ENCODE measurements at places on chromosomes 5 and 9.

GRCh38 chr9:131858147-131858546, 118.3 kb upstream of the RAPGEF1 start:
- DNase-seq, result no peak

GRCh38 chr5:93297116-93297515, 283.9 kb downstream of the NR2F1-AS1 start:
- DNase-seq, result no peak

- no peak for DNase-seq
Observed at GRCh38 chr9:131473891-131474290, 28.8 kb upstream of the POMT1 start.

DNA sequence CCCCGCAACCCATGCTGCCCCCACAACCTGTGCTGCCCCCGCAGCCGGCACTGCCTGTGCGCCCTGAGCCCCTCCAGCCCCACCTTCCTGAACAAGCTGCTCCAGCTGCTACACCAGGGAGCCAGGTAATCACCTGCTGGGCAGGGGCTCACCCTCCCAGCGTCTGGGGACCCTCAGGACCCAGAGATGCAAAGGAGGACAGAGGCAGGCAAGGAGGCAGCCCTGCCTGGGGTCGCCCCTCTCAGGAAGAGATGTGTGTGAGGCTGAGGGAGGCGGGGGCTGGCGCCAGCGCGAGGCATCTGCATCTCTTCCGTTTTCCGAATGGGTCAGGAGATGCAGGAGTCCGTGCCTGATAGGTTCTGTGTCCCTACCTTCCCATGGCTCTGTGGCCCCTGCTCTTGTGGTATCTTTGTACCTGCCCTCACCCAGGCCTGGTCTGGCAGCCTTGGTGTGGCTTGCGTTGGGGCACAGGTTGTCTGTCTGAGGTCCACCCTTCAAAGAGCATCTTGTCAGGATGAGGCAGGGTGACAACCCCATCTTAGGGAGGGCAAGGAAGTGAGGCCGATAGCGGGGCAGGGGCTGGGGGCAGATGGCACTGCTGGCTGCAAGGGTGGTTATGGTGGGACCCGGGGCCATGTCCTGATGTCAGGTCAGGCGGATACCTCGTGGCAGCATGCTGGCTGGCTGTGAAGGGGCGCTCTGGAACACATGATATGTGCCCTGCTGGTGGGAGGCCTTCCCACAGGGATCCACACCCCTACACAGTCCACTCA, 75.7 kb downstream of the WNK2 start:
- DNase-seq, result no peak

GRCh38 chr5:1037671-1038416, 29.2 kb downstream of the NKD2 start:
- DNase-seq, result no peak

- no peak for DNase-seq
Observed at GRCh38 chr5:160187091-160187490, 42.2 kb upstream of the FABP6 start.

DNA sequence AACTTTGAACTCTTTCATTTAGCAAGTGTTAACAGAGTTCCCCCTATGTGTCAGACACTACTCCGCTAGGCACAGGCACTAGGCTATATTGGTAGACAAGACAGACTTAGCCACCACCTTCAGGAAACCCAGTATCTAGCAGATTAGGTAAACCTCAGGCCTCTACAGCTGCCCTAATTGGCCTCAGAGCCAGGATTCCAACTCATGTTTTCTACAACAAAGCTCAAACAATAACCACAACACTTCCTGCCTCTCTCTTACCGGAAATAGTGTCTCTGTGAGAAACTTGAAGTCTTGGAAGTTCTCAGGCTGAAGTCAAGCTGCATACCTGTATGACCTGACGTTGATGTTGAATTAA, 116.6 kb upstream of the SLC44A1 start:
- DNase-seq, result peak; percentile 50

DNA sequence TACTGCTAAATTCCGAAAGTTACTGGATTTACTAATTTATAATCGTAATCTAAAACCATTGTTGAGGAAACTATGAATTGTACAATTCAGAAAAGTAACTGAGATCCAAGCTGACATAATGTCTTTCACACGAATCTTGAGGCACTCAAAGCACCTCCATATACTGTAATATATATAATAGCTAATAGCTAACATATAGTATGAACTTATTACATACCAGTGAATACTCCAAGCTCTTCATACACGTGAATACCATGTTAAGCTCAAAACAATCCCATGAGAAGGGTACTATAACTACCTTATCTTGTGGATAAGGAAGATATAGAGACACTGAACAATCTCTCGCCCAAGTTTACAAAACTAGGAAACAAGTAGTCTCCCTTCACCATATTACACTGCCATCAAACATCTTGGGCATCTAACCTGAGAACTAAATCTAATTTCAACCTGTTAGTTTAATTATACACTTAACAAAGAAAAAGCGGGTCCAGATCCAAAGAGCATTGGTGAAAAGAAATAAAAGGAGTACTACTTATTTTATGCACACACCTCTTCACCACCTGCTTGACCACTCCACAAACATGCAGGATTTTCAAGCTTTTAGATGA, 1.0 kb downstream of the NUDCD2 start:
- peak; percentile 34 for DNase-seq

GRCh38 chr9:36739373-36740116, 166.8 kb downstream of the MELK start:
- no peak for DNase-seq

DNA sequence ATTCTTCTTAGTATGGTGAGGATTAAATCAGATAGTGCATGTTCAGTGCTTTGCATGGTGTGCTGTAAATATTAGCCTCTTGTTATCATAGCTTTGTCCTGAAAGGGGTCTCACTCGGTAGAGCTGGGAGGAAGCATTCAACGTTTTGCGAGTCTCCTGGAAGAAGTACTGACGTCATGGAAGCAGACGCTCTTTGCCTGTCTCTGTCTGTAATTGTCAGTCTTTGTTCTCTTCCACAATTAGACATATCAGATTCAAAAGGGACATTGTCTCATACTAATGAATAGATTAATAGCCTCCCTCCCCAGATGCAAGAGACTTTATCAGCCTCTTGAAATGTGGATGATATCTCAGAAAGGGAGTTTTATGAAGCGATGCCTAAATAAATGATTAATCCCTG, 91.8 kb upstream of the CXCL14 start:
- no peak for DNase-seq

GRCh38 chr5:106121972-106122605, 1548.6 kb downstream of the EFNA5 start:
- DNase-seq, result peak; percentile 4

DNA sequence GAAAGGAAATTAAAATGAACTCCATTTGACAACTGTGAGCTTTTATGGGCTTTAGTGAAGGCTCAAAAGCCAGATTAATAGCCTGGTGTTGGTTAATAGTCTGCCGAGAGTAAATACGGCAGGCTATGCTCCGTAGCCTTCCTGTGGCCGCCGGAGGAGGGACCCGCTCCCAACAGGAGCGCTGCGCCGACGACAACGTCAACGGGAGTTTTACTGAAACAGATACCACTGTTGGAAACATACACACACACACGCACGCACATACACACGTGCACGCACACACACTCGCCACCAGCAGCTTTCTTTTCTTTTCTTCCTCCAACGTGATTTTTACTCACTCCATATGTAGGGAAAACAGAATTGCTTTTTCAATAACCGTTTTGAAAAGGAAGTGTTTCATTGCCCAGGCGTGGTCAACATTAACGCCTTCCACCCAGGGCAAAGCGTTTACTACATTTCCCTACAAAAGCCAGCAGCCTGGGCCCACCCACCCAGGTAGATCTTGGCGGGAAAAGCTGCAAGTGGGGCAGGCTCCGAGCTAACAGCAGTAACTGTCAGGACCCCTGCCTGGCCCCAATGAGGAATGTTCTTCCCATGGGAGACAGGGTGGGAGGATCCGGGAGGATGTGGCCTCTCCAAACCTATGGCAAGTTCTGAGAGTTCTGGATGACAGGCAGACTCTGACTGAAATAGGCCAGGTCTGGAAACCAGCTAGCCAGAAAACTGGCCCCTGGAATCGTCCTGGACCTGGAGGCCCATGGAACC, 72.3 kb downstream of the PAX5 start:
- DNase-seq, result peak; percentile 41

GRCh38 chr9:93223260-93224180, 39.6 kb downstream of the WNK2 start:
- DNase-seq, result no peak

- DNase-seq, result no peak
Observed at GRCh38 chr9:77546376-77546950, 101.7 kb downstream of the GNA14 start.
